ENCODE measurements at places on chromosomes 12 and 14. TPM values are rescaled to one million over a fixed set of nuclear protein-coding genes. Genes with fewer than 3 reads are reported as not detected.

GRCh38 chr12:62472472-62472871, 5.8 kb downstream of the MON2 start:
- H3K27ac ChIP-seq, result no peak overlapping the region
- no peak overlapping the region for H3K4me3 ChIP-seq
- DNase-seq, result no peak
- H3K27me3 ChIP-seq, result no peaks in the 10 kb centered on the region
- no peaks in the 10 kb centered on the region for H3K36me3 ChIP-seq

DNA sequence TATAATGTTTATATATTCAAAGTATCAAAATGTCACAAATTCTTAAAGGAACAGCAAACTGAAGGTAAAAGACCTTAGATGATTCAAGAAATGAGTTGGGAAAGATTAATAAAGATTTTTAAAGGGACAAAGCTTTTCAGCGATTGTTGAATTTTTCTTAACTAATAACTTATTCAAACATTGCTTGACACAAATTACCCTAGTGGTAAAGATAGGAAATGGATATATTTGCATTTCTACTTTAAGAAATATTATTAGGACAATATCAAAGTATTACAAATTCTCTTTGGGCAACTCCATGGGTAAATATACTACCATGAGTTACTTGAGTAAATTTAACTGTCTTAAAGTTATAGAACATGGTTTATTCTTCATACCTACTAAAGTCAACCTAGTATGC, 266.0 kb upstream of the GARIN2 start:
- H3K4me1 ChIP-seq, result peaks cover 13% of the 10 kb centered on the region
- H3K27ac ChIP-seq, result no peak overlapping the region
- no peak overlapping the region for H3K4me3 ChIP-seq
- DNase-seq, result no peak
- no peaks in the 10 kb centered on the region for H3K36me3 ChIP-seq
- no peaks in the 10 kb centered on the region for H3K27me3 ChIP-seq

DNA sequence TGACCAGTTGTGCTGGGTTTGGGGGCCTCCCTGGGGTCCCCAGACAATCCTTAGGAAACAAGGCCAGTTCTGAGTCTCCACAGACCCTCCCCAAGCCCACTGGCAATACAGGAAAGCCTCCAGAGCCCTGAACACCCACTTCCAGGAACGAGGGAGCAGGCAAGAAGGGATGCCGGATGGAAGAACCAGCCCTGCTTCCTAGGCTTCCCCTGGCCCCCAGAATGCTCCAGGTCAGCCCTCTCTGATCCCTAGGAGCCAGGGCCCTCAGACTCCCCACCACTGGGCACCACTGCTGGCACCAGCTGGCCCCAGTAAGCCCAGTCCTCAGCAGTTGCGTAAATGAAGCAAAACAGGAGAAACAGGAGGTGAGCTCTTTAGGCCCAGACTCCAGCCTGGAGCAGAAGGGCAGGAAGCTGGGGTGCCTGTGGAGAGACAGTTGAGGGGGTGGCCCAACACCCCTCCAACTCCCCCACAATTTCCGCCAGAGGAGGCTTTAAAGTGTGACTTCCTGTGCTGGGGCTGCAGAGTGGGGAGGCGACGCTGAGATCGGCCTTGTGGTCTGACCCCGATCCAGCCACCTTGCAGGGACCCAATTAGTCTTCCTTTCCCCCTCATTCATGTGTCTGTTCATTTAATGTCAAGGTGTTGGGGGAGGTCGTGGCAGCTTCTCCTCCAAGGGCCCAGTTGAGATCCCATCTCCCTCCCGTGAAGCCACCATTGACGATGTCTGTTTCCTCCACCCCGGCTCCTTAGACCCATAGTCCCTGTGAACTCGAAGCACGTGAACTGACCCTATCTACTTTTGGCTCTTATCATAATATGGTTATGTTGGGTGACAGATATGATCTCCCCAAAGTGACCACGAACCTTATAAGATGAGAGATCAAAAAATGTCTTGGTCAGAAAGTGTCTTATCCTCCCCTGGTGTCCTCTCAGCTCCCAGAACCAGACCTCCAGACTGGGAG, 4.7 kb downstream of the TNFRSF1A start:
- peak overlapping the region; percentile 35 for H3K4me3 ChIP-seq
- no peaks in the 10 kb centered on the region for H3K27me3 ChIP-seq
- H3K4me1 ChIP-seq, result peaks cover 51% of the 10 kb centered on the region
- H3K27ac ChIP-seq, result no peak overlapping the region
- DNase-seq, result no peak

DNA sequence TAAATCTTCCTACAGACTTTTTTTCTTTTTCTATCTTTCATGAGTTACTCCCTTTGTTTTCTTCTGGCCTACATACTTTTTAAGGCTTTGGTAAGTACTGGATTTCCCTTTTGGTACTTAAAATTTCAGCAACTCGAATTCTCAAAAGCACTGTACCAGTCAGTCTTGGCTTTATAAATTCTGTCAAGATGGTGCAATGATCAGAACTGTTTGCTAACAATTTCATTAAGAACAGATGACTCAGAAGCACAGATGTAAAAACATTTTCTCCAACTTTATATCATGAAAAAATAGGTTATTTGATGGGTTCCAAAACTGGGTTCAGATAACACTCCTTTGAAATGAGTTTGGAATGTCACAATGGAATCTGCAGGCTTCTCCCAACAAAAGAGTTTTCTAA, 1961.8 kb upstream of the FLRT2 start:
- H3K27me3 ChIP-seq, result no peaks in the 10 kb centered on the region
- no peak overlapping the region for H3K27ac ChIP-seq
- H3K36me3 ChIP-seq, result no peaks in the 10 kb centered on the region
- DNase-seq, result no peak

GRCh38 chr12:122726080-122726558, 4.5 kb downstream of the HCAR1 start:
- peak; percentile 72 for DNase-seq
- peak overlapping the region; percentile 95 for H3K27ac ChIP-seq
- H3K27me3 ChIP-seq, result no peaks in the 10 kb centered on the region
- no peak overlapping the region for H3K4me3 ChIP-seq

DNA sequence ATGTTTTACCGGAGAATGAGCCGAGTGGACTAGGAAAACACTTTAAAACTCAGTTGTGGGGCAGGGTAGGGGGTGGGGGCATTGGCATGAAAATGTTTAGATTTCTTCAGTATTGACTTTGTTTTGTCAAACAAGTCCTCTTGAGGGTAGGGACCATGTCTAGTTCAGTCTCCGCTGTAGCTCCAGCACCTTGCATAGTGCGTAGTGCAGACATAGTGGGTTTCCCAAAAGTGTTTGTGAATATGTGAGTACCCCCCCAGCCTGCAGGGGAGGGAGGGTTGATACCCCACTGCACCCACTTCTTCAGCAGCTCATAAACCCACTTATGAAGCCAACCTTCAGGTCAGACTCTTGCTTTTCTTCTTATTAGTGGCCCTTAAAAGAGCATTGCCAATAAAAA, 71.4 kb downstream of the TTC9 start:
- H3K4me3 ChIP-seq, result no peak overlapping the region
- peaks cover 38% of the 10 kb centered on the region for H3K4me1 ChIP-seq
- no peak overlapping the region for H3K27ac ChIP-seq
- H3K36me3 ChIP-seq, result no peaks in the 10 kb centered on the region
- no peaks in the 10 kb centered on the region for H3K27me3 ChIP-seq

Gene HAL
- total RNA-seq, result 0.82 TPM

DNA sequence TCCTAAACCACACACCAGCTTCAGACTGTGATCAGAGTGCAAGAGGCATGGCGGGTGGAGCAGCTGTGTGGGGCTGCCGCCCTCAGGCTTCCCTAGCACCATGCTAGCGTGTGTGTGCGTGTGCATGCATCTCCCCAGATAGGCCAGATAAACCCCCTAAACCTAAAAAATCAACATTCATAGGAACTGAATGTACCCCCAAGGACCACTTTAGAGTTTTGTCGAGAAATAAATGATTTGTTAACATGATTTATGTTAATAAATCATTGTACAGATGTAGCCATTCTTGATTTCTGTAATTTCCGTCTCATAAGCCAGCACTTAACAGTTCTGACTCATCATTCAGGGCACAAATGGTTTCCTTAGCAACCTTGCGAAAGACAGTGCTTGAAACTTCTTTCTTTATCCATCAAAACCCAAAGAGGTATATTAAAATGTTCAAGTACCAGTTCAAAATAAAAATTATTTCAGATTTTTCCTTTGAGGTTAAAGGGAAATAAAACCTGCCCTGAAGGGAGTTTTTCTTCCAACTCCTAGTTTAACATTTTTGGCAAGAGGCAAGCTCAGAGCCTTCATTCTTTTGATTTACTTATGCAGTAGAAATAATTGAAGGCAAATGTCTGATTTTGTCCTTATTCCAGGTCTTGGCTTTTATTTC, 206.2 kb upstream of the RGS6 start:
- H3K36me3 ChIP-seq, result peaks cover 1% of the 10 kb centered on the region
- no peaks in the 10 kb centered on the region for H3K27me3 ChIP-seq
- H3K27ac ChIP-seq, result no peak overlapping the region
- H3K4me1 ChIP-seq, result no peaks in the 10 kb centered on the region
- no peak overlapping the region for H3K4me3 ChIP-seq
- DNase-seq, result no peak

GRCh38 chr14:32846821-32847365, 91.8 kb upstream of the NPAS3 start:
- H3K27me3 ChIP-seq, result no peaks in the 10 kb centered on the region
- no peak overlapping the region for H3K27ac ChIP-seq

DNA sequence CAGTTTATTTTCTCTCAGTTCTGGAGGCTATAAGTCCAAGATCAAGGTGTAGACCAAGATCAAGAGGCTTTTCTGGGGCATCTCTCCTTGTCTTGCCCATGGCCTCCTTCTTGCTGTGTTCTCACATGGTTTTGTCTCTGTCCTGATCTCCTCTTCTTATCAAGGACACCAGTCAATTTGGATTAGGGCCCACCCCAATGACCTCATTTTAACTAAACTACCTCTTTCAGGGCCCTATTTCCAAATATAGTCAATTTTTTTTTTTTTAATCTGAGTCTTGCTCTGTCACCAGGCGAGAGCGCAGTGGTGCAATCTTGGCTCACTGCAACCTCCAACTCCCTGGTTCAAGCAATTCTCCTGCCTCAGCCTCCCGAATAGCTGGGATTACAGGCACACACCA, 50.8 kb downstream of the TSHR start:
- no peak overlapping the region for H3K27ac ChIP-seq
- no peak overlapping the region for H3K4me3 ChIP-seq
- H3K27me3 ChIP-seq, result no peaks in the 10 kb centered on the region
- no peak for DNase-seq

DNA sequence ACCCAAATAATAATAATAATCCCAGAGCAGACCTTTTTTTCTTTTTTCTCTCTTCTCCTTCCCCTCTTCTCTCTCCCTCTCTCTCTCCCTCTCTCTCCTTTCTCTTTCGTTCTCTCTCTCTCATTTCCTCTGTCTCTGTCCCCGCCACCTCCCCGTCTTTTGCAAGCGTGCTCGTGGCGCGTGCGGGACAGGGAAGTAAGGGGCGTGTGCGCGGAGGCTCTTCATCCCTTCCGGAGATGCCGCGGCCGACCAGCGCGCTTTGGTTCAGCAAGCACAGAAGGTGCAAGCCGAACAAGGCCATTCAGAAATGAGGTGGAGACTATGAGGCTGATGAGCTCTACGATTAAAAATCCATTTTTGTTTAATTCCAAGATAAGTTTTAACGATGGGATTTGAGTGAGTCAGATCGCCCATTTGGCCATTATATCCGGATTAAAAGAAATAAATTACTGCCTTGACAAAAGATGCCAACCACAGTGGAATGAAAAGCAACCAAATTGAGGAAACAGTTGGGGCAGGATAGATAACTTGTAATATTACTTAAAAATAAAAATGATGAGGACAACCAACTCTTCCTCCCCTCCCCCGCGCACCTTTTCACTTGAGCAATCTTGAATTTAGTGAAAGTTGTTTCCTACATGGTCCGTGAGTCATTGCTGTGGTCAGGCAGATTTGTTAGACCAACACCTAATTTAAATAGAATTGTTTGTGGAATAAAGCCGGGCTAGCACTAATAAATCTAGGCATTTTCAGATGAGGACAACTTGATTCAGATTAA, 1.2 kb upstream of the AMIGO2 start:
- peak overlapping the region; percentile 72 for H3K4me3 ChIP-seq
- peaks cover 8% of the 10 kb centered on the region for H3K4me1 ChIP-seq
- H3K27me3 ChIP-seq, result peaks cover 1% of the 10 kb centered on the region
- no peak overlapping the region for H3K27ac ChIP-seq
- no peaks in the 10 kb centered on the region for H3K36me3 ChIP-seq

DNA sequence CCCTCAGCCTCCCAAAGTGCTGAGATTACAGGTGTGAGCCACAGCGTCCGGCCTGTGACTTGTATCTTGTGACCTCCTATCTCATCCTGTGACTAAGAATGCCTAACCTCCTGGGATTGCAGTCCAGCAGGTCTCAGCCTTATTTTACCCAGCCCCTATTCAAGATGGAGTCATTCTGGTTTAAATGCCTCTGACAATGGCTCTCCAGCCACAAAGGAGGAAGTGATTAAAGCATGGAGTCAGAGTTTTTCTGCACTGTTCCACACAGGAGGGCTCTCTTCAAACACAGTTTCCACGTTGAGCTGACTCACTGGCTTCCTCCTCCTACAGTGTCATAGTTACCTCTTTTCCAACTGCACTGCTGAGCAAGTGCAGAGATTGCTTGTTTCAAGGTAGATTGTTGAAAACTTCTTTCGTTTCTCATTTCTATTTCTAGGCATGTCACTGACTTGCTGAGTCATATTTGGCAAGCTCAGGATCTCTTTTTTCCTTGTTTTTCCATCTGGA, 383.8 kb downstream of the PCNX1 start:
- H3K27ac ChIP-seq, result no peak overlapping the region
- H3K4me1 ChIP-seq, result peaks cover 10% of the 10 kb centered on the region
- H3K4me3 ChIP-seq, result no peak overlapping the region
- DNase-seq, result no peak
- no peaks in the 10 kb centered on the region for H3K27me3 ChIP-seq

- no peaks in the 10 kb centered on the region for H3K36me3 ChIP-seq
- DNase-seq, result no peak
- no peaks in the 10 kb centered on the region for H3K4me1 ChIP-seq
- no peak overlapping the region for H3K4me3 ChIP-seq
Observed at GRCh38 chr12:117014342-117014887, 84.8 kb downstream of the TESC start.
